ENCODE measurements at places on chromosomes 13 and 19. TPM values are rescaled to one million over a fixed set of nuclear protein-coding genes. Genes with fewer than 3 reads are reported as not detected.
A peak's percentile ranks its signal among the peaks of the same experiment; 100 is the strongest.

DNA sequence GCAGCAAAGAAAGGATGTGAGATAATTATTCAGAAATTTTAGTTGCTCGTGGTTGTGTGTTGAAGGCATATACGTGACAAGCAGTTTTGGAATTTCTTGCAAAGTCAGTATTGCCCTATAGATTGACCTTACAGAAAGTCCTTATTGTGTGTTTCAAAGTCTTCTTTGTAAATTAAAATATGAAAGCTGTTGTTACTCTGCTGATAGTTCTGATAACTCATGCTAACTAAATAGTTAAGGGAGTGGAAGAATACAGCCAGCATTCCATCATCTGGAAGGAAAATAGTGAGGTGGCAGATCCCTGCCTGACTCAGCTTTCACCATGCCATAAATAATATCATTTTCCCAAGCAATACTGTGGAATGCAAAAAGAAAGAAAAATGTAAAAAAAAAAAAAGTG is 27.2 kb downstream of the WASF3 start:
- peak; percentile 42 for DNase-seq
- H3K27ac ChIP-seq = no peak overlapping the region
- no peaks in the 10 kb centered on the region for H3K36me3 ChIP-seq
- peaks cover 9% of the 10 kb centered on the region for H3K4me1 ChIP-seq
- no peaks in the 10 kb centered on the region for H3K27me3 ChIP-seq

DNA sequence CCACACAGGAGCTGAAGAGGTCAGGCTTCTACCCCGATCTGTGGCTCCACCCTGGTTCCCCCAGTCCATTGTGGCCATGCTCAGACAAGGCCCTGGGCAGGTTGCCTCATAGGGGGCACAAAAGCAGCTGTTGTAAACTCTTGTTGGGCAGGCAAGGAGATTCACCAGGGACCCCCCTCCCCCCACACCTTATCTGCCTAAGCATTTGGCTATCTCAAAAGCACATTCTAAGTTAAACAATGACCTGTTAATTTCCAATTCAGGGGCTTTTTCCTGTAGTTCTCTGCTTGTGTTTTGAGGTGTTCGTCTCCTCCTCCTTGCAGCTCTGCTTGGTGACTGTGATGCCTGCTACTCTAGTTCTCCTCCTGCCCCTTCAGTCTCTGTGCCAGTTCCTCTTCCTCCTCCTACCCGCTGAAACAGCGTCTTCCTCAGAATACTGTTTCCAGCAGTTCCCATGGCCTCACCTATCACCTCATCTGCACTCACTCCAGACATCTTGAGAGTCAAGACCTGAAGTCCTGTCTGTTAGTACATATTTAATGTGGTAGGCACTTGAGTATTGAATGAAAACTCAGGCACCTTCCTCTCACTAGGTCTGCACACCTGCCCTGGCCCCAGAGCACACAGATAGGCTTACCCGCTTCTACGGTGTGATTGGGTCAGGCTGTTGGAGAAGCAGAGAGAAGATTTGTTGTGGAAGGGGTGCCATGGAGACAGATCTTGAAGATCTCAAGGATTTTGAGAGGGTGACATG is 31.7 kb downstream of the SPATA13 start:
- H3K4me1 ChIP-seq = no peaks in the 10 kb centered on the region
- H3K36me3 ChIP-seq = no peaks in the 10 kb centered on the region
- H3K27me3 ChIP-seq = no peaks in the 10 kb centered on the region
- H3K27ac ChIP-seq = no peak overlapping the region
- no peak overlapping the region for H3K4me3 ChIP-seq
- DNase-seq = no peak

- H3K27ac ChIP-seq = no peak overlapping the region
- no peak for DNase-seq
- H3K36me3 ChIP-seq = no peaks in the 10 kb centered on the region
- H3K4me3 ChIP-seq = no peak overlapping the region
- H3K4me1 ChIP-seq = peaks cover 18% of the 10 kb centered on the region
These were observed 3.7 kb upstream of the ARHGAP45 start for GRCh38 chr19:1063030-1063908.

DNA sequence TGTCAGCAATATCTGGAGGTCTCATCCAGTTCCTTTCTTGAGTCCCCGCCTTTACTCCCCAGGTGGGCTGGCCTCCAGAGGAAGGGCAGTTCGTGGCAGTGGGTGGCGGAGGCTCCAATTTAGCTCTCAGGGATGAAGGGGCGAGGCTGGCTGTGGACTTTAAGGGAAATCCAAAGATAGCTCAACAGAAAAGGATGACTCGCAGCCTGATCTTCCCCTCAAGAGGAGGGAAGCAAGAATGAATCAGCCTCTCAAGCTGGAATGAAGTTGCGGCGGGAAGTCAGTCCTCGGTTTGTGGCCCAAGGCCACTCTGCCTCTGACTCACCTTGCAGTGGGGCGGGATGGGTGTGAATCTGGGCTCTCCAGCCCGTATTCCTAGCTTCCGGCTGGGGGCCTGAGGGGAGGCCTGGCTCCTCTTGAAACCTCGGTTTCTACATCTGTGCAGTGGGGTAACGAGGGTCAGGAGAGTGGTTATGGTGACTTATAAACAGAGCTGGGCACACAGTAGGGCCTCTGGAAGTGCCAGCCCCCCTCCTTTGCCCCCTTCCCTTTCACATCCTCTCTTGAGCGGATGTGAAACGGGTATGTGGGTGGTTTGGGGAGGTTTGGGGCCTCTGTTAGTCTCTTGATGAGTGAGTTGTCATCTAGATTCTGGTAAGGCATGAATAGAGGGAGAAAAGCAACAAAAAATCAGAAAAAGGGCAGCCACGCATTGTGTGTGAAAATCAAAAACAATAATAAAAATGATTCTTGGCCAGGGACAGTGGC is 10.5 kb upstream of the SMG9 start:
- no peak overlapping the region for H3K27ac ChIP-seq
- peaks cover 16% of the 10 kb centered on the region for H3K27me3 ChIP-seq
- no peak overlapping the region for H3K4me3 ChIP-seq
- no peaks in the 10 kb centered on the region for H3K4me1 ChIP-seq
- no peaks in the 10 kb centered on the region for H3K36me3 ChIP-seq
- DNase-seq = no peak

- H3K27ac ChIP-seq = no peak within 1 kb of the TSS
- H3K4me1 ChIP-seq = no peaks in the 10 kb centered on the region
- peaks cover 32% of the 10 kb centered on the region for H3K27me3 ChIP-seq
- peak; percentile 71 for DNase-seq
These were observed at the start of gene SHFL for GRCh38 chr19:10085641-10086590. Gene SHFL (plus strand): TSS chr19:10086317. CDS start chr19:10086428, 111 bp downstream.

The PEAK3 gene
- total RNA-seq = not detected

GRCh38 chr13:111215081-111216047 is 100.3 kb downstream of the ARHGEF7 start:
- peaks cover 27% of the 10 kb centered on the region for H3K4me1 ChIP-seq
- H3K27me3 ChIP-seq = no peaks in the 10 kb centered on the region
- no peaks in the 10 kb centered on the region for H3K36me3 ChIP-seq
- no peak overlapping the region for H3K4me3 ChIP-seq
- H3K27ac ChIP-seq = no peak overlapping the region

- H3K4me3 ChIP-seq = no peak overlapping the region
- no peak overlapping the region for H3K27ac ChIP-seq
- H3K4me1 ChIP-seq = no peaks in the 10 kb centered on the region
- DNase-seq = no peak
- H3K36me3 ChIP-seq = no peaks in the 10 kb centered on the region
- H3K27me3 ChIP-seq = no peaks in the 10 kb centered on the region
These were observed 810.4 kb downstream of the DACH1 start for GRCh38 chr13:71056581-71056980.

The PEG3 gene
- not detected for total RNA-seq

The NLRP9 gene
- total RNA-seq = not detected

- H3K4me1 ChIP-seq = peaks cover 4% of the 10 kb centered on the region
- peak overlapping the region; percentile 46 for H3K4me3 ChIP-seq
- H3K36me3 ChIP-seq = no peaks in the 10 kb centered on the region
These were observed 46.8 kb downstream of the PTPRS start for GRCh38 chr19:5293612-5294378.

DNA sequence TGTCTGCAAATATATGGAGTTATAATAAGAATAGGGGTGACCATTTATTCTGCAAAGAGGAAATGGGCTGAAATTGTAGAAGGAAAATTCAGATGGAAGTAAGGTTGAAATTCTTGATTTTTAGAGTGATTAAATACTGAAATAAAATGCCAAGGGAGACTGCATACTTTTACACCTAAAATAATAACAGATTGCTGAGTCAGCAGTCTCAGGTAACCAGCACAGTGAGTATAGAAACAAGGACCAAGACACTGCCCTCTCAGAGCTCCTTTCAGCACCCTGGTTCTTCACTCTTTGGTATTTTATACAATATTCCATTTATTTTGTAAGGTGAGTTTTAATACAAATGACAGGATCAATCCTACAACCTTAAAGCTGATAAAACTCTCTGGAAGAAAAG is 48.8 kb upstream of the MLNR start:
- H3K4me3 ChIP-seq = no peak overlapping the region
- H3K27me3 ChIP-seq = no peaks in the 10 kb centered on the region
- H3K27ac ChIP-seq = no peak overlapping the region
- peaks cover 31% of the 10 kb centered on the region for H3K36me3 ChIP-seq
- no peaks in the 10 kb centered on the region for H3K4me1 ChIP-seq
- DNase-seq = no peak

The FAM216B gene
- not detected for total RNA-seq

DNA sequence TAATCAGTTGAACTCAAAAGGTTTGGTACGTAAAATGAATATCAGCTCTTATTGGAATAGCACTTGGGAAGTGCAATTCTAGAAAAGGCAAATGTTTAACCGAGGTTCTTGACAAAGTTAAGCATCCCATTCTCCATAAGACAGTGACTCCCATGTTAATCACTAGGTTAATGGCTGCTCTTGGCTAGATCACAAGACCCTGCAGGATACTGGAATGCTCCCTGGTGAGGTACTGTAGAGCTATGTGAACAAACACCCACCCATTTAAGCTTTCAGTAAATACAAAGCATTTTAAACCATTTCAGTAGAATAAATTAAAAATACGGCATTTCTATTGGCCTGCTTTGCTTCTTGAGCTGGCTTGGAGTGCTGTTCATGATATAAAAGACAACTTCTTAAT is 56.5 kb downstream of the TDRD3 start:
- no peak overlapping the region for H3K27ac ChIP-seq
- no peaks in the 10 kb centered on the region for H3K36me3 ChIP-seq
- no peaks in the 10 kb centered on the region for H3K4me1 ChIP-seq

The ZNF547 gene
- total RNA-seq = 1.8 TPM

GRCh38 chr13:24100188-24100587 is 60.3 kb upstream of the SPATA13 start:
- no peak overlapping the region for H3K27ac ChIP-seq
- DNase-seq = no peak
- H3K4me1 ChIP-seq = peaks cover 9% of the 10 kb centered on the region
- H3K4me3 ChIP-seq = no peak overlapping the region

Measured in cardiac muscle cell (in vitro differentiated cells and primary cell).